ENCODE measurements at places on chromosomes 3 and 15.

- no peak for DNase-seq
These were observed 103.7 kb upstream of the TGFBR2 start for GRCh38 chr3:30502742-30503073.

DNA sequence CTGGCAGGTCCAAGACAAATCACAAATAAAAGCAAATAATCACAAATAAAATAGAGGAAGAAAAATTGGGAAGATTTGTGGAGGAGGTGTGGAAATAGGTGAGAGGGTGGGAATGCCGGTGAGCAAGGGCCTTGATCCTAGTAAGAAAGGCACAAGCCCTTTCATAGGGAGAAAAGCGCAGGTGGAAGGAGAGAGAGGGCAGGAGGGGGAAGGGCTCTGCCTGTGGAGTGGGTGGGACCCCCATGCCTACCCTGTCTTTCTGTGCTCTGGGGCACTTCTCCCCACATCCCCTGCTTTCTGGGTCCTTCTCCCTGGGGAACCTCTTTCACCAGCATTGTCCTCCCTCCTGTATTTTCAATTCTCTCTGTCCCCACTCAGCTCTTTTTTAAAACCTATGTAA, 711 bp upstream of the TGM5 start:
- DNase-seq: no peak

DNA sequence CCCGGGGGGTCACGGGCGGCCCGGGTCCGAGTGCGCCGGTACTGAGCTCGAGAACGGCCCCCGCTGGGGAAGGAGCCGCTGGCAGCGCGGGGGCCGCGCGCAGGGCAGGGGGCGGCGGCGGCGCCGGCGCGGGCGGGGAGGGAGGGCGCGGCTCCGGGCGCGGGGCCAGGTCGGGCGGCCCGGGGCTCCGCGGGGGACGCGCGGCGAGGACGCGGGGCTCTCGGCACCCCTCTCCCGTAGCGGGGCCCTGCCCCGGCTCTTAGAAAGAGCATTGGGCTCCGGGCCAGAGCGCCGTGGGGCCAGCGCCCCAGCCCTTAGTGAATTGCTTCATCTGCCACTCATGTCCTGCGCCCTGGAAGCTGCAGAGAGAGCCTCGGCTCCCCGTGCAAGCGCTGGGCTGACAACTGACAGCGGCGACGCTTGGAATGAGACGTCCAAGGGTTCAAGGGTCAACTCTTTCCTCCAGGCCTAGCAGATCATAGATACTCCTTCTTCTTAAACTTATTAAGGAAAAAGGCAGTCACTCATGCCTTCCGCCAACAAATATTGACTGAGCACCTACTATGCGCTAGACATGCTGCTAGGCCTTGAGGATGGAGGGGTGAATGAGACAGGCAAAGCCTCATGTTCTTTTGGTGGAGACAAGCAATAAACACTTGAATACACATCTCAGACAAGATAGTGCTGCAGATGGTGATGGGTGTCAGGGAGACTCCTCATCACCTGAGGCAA, 140.8 kb downstream of the SMAD6 start:
- peak; percentile 63 for DNase-seq

- no peak for DNase-seq
These were observed 175.4 kb upstream of the LPP start for GRCh38 chr3:187978433-187979011.

GRCh38 chr15:92907896-92908712, 8.0 kb downstream of the CHD2 start:
- no peak for DNase-seq

DNA sequence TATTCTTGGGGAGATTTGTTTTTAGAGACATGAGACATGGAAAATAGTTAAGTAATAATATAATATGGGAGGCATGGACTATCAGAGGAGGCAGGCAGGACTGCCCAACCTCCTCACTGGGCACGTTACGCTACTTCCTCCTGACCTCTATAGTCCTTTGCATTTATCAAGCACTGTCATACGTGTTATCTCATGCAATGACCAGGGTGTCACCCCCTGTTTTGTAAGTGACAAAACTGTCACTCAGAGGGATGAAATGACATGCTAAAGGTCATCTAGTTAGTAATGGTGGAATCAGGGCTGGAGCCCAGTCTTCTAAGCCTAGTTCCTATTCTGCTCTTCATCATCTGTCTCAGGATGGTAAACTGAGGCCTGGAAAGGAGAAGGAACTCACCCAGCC, 66.7 kb downstream of the ST6GAL1 start:
- DNase-seq: no peak
